ENCODE measurements at places on chromosomes 5 and 9.

- DNase-seq: no peak
Observed at GRCh38 chr5:96703384-96703920, 41.3 kb downstream of the CAST start.

DNA sequence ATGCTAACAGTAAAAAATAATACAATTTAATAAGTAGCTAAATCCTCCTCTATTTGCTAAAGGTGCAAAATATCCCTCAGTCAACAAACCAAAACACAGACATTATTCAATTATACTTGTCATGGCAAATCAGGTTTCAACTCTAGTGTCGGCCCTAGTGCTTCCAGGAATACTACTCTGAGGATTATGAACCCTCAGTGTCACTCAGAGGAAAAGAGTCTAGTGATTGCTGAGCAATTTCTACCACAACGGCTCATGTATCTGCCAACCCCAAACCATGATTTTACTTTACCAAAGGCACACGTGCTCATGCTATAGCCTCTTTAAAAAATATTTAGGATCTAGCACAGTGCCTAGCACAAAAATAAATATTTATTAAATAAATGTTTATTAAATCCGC is 21.0 kb downstream of the RICTOR start:
- no peak for DNase-seq

- no peak for DNase-seq
Observed at GRCh38 chr9:75200892-75201470, 112.7 kb downstream of the OSTF1 start.

DNA sequence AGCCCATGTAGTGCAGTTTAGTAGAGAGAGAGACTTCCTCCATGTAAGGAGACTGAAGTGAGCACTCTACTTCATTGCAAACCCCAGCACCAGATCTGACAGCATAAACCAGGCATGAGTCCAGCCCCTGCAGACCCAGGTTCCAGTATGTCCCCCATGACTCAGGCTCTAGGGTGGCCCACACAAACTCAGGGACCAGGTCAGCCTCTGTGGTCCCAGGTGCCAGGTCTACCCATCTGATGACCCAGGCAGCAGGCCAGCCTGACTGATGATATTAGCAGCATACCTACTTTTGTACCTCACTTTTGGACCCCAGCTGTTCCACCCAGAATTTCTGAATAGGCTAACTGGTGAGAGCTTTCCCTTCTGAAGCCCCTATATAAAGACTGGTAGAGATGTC is 647.8 kb downstream of the ANXA1 start:
- DNase-seq: no peak

DNA sequence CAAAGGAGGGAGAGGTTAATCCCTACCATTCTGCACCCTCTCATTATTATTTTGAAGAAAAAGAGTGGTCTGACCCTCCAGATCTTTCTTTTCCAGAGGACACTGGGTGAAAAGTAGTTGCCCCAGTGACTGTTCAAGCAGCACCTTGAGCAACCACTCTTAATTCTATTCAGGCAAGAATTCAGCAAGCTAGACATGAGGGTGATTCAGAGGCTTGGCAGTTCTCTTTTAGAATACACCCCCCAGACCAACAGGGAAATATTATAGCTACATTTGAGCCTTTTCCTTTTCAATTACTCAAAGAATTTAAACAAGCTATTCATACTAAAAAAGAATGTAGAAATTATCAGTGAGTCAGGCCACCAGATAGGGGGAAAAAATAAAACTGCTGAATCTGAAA is 178.3 kb downstream of the MRPS30 start:
- DNase-seq: no peak

GRCh38 chr5:34676416-34676815 is 20.3 kb downstream of the RAI14 start:
- no peak for DNase-seq

DNA sequence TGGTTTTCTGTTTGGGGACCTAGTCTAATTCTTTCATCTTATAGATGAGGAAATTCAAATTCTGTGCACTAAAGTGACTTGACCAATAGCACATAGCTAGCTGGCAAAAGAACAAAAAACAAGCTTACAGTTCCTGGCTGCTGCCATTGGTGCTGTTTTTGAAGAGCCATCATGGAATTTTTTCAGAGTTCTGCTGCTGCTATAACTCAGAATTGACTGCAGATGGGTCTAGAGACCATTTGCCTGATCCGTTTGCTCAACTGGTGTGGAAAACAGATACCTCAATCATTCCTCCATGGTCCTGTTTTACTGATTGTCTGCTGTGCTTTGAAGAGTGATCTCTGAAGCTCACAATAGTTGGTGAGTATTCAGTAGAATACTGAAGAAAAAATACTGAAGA is 15.2 kb downstream of the FBXL7 start:
- no peak for DNase-seq

- no peak for DNase-seq
Observed at GRCh38 chr5:172902497-172903472, 56.4 kb upstream of the RPL26L1 start.

DNA sequence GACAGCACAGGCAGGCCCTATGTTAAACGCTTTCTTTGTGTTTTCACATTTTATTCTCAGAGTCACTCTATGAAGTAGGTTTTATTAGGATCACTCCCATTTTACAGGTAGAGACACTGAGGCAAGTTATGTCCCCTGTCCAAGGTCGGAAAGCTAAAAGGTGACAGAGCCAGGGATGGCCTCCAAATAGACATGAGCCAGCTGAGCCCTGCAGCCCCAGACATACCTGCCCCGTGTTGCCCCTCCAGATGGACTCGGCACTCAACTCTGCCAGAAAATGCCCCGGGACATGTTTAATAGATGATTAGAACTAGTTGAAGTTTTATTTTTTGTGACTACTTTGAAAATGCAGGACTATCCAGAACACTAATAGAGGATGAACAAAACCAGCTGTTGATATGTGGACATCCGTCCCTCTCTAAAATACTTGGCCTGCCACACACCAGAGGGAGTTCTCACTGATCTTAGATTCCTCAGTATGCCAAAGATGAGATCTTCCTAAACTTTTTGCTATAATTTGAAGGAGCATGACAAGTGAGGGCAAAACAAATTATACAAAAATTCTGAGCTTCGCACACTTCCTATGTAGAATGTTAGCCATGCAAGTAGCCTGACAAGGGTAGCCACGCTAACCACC is 258.6 kb upstream of the ADAMTS16 start:
- no peak for DNase-seq

DNA sequence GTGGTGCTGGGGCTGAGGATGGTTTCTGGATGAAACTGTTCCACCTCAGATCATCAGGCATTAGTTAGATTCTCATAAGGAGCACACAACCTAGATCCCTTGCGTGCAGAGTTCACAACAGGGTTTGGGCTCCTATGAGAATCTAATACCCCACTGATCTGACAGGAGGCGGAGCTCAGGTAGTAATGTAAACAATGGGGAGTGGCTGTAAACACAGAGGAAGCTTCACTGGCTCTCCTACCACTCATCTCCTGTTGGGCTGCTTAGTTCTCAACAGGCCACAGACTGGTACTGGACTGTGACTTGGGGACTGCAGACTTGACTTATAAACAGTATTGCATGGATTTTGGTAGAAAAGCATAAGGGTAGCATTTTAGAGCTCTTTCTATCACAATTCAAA is 870.7 kb upstream of the CDH10 start:
- DNase-seq: no peak

DNA sequence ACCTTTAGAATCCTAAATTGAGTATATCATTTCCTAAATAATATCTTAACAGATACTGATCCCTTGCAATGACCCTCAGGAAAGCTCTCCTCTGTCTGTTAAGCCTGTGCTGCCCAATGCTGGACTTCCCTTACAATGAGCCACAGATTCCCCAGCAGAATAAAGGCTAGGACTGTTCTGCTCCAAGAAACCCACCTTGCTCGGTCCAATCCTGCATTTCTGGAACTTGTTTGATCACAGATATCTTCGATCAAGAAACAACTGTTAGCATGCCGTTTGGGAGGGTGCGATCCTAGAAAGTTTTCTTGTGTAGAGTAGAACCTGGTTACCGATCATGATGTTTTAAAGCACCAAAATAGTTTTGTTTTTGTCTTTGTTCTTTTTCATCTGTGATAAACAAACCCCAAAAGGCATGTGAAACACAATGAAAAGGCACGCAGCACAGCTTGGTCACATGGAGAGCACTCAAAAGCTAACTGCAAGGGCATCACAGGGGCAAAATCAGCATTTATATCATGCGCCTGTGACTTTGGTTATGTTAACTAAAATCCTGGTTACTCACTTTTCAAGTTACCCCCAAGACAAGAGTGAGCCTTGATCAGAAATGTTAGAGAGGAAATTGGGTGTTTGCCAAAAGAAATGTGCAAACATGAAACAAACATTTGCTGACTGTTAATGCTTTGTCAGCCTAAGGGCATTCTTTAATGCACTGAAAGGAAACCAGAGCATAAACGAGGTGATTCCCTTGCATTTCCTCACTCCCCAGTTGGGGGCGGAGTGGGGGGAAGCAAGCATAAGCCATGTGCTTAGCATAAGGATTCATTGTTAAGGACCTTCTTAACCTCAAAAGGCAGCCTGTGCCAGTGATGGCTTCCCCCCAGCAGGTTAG is 61.9 kb upstream of the ADAMTS16 start:
- DNase-seq: no peak

GRCh38 chr5:137741718-137742117 is 5.8 kb upstream of the KLHL3 start:
- no peak for DNase-seq

- no peak for DNase-seq
Observed at GRCh38 chr9:15430920-15431844, 8.5 kb downstream of the SNAPC3 start.

DNA sequence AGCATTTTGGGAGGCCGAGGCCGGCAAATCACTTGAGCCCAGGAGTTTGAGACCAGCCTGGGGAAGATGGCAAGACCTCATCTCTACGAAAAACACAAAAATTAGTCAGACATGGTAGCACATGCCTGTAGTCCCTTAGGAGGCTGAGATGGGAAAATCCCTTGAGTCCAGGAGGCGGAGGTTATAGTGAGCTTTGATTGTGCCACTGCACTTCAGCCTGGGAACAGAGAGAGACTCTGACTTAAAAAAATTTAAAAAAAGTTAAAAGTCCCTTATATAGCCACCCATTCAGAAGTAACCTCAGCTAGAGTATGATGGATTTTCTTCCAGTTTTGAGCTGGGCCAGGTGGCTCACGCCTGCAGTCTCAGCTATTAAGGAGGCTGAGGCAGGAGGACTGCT is 72.4 kb downstream of the UGCG start:
- DNase-seq: no peak

GRCh38 chr9:134545215-134545542 is 96.4 kb upstream of the COL5A1 start:
- DNase-seq: no peak

DNA sequence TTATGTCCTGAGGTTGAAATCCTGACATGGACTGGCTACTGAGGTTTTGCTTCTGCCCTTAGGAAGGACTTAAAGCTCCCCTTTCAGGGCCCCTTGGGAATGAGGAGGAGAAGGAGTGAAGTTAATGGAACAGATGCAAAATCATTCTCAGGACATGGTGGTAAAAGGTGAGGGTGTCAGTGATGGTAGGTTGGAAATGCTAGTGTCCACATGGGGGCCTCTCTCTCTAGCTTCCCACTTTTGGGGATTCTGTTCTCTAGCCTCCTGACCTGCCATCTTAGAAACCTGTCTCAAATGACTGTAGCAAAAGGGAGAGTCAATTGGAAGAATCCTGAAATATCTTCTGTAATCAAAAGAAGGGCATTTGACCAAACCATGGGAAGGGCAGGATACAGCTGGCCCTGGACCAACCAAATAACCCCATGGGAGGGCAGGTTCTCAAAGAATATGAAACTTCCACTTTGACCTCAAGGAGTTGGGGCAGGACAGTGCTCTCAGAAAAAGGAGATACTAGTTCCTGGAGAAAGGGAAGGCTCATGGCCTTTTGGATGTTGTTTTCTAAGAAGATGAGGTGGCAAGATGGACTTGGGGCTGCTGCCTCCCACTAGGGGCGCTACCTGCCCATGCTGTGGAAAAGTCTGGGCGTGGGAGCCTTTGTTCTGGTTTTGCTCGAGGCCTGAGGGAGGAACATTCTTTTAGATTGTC is 21.2 kb upstream of the MLANA start:
- DNase-seq: no peak

DNA sequence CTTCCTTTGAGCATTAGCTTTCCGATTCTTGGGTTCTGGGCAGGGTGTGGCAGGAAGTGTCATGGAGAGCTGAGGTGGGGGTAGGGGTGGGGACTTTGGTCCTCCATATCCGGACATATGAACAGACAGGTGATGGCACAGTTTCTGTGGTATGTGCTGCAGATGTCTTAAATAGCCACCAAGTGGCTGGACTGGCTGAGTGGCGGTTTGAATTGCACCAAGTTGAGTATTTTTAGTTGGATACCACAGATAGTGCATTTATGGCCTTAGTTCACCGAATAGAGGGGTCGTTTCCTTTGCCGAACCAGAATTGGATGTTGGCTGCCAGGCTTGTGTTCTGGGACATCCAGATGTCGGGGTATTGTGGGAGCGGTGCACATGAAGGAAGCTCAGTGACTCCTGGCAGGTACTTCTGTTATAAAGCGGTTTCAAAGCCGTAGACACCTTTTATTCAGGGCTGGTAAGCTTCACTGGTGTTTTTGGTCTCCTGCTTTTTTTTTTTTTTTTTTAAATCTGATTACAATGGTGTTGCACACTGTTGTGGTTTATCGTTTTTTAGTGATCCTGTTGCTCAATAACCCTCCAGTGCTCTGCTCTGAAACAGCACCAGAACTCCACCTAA is 15.1 kb upstream of the TNFAIP8 start:
- no peak for DNase-seq

DNA sequence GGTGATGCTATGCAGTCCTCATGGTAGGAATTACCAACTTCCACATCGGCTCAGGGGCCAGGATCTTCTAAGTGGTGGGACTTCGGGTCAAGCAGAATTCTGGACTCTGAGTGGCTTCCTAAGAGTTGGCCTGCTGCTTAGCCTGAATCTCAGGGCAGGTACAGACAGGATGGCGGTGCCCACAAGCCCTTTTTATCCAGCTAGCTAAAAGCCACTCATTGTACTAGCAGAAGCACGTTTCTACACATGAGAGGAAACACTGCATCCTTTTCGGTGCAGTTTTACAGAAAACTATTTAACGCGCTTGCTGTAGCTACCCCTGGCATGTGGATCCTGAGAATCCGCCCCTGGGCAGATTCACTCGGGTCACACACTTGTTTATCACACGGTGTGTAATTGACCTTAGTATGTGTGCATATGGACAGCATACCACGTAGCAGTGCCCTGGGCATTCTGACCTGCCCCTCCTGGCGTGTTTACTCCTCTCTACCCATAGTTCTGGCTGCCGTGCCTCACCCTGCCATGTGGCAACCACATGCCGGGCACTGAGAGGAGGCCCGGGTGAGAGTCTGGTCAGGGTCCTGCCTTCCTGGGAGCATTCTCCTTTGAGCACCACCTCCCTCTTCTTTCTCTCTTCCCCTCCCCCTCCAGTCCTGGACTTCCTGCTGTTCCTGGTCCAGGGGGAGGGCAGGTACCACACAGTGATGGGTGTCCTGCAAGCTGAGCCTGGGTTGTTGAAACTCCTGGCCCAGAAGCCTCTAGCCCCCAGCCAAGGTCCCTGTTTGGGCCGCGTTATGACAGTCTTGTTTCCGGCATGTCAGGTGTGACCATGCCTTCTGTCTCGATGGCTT is 65.9 kb downstream of the DAB2IP start:
- no peak for DNase-seq

GRCh38 chr5:126579716-126580115 is 15.3 kb downstream of the ALDH7A1 start:
- no peak for DNase-seq
